Activated CD8-positive, alpha-beta T cell treated with anti-CD3 and anti-CD28 coated beads for 36 hours (primary cell): ENCODE measurements at places on chromosomes 1 and 21. TPM values are rescaled to one million over a fixed set of nuclear protein-coding genes. Genes with fewer than 3 reads are reported as not detected.

Gene SH2D2A
- 315 TPM for total RNA-seq

Gene WNT3A
- not detected for total RNA-seq

Gene SLAMF7
- 90.0 TPM for total RNA-seq

Gene FCRL1
- total RNA-seq = not detected

Gene E2F2
- total RNA-seq = 25.3 TPM

Gene NUDT4B
- not detected for total RNA-seq

Gene ST6GALNAC3
- total RNA-seq = 2.7 TPM

Gene ANKRD65
- not detected for total RNA-seq

Gene L1TD1
- not detected for total RNA-seq

Gene CCDC17
- total RNA-seq = 1.9 TPM

Gene AK5
- total RNA-seq = 4.6 TPM

- DNase-seq = no peak
Observed at GRCh38 chr1:93702828-93703183, 21.2 kb upstream of the BCAR3 start.

DNA sequence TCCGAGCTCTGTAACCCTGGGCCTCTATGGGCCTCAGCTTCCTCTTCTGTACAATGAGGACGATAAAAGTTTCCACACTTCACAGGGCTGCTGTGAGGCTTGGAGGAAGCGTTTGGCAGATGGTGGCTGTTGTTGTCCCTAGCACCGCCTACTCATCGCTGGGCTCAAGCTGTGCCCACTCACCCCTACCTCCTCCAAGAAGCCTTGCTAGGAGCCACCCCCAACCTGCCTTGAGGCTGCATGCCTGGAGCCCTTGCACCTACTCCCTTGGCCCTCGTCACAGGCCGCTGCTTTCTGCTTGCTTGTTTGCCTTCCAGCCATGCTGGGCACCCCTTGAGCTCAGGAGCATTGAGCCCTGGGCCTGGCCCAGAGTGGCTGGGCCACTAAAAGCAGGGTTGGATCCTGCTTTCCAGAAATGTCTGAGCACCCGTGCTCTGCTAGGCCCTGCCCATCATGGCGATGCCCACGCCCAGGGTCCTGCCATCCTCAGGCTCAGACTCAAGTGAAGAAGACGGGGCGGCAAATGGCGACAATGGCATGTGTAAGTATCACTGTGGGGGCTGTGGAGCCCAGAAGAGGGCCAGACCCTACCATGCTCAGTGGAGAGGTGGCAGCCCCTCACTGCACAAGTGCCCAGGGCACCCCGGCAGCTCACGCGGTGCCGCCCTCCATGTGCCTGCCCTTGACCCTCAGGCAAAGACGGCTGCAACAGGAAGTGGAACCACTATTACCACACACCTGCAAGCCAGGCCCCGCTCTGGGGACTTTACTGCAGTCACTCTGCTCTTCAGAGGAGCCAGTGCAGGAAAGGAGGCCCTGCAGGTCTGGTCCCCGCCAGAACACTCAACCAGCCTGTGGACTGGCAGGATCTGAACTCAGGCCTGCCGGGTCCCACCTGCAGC lies 9.5 kb downstream of the SH3BGRL3 start:
- peak; percentile 80 for DNase-seq

DNA sequence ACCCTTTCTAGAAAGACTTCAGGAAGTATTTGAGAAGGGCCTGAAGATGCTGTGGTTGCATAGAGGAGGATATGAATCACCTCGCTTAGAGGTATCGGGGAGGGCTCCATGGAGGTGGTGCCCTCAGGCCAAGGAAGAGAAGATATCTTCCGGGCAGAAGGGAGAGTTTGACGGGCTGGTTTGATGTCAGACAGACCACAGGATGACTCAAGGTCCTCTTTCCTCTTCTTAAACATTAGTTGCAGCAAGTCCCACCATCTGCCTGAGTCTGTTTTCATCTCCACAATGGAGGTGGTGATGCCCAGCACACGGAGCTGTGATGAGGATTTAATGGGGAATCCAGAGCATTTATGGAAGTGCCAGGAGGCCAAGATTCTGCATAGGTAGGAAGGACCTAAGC lies 25.1 kb upstream of the RUNX3 start:
- peak; percentile 92 for DNase-seq

DNA sequence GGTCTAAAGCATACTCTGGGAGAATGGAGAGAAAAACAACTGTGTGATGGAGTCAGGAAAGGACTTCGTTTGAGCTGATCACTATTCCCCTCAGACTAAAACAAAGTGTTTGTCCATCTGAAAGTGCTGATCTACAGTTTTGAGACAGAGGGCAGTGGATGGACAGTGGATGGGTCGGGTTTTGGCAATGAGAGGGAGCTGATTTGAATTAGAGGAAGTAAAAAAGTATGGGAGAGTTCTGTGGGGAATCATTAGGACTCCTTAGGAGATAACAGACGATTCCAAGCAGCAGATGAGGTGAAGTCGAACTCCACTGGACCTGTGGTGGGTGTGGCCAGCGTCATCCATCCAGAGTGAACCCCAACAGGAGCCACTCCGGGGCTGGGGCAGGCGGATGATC lies 62.3 kb downstream of the PTGS2 start:
- no peak for DNase-seq

- peak; percentile 85 for DNase-seq
Observed at GRCh38 chr1:83860490-83861221, 138.3 kb downstream of the TTLL7 start.

- no peak for DNase-seq
Observed at GRCh38 chr1:176878750-176879536, 285.6 kb downstream of the ASTN1 start.

- DNase-seq = no peak
Observed at GRCh38 chr1:27789540-27790041, 16.6 kb downstream of the STX12 start.

DNA sequence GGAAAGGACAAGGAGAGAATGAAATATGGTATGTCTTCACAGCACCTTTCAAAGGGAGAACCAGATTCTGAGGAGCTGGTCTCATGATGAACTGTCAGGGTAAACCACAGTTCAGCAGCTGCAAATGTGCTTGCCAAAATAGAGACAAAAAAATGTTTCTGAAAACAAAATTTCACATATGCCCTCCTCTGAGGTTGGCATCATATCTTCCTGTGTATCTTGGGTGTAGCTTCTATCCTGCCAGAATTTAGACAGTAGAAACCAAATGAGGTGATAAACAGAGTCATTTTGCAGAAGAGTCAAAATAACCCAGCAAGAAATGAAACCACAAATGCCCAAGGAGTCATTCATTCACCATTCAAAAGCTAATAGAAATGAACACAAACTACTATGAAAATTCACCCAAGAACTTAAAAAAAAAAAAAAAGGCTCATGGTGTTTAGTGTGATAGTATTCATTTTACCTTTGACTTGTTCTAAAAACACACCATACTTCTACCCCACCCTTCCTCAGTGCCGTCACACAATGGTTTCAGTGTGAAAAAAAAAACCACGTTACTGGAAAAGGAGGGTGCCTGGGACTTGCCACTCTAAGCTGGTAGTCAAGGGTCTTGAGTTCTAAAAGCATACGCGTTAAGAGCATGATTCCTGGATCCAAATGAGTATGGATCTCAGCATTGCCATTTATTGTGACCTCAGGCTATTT lies 18.5 kb downstream of the SELL start:
- peak; percentile 71 for DNase-seq

- DNase-seq = no peak
Observed at GRCh38 chr1:235724730-235725129, 75.1 kb upstream of the GNG4 start.

DNA sequence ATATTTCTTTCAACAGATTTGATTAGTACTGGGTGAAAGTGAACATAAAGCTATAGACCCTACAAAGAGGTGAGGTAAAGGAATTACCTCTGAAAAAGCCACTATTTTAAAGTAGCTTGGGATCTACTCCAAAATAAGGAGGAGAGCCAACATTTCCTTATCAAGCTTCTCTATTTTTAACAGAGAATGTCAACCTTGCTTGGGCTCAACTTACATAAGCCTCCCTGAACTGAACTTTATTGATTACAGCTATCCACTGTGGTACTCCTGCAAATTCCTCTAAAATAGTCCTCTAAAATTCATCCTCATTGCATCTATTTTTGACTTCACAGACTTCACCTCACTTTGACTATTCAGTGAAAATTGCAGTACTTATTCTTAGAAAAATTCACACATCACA lies 10.3 kb downstream of the ZNHIT6 start:
- DNase-seq = no peak

DNA sequence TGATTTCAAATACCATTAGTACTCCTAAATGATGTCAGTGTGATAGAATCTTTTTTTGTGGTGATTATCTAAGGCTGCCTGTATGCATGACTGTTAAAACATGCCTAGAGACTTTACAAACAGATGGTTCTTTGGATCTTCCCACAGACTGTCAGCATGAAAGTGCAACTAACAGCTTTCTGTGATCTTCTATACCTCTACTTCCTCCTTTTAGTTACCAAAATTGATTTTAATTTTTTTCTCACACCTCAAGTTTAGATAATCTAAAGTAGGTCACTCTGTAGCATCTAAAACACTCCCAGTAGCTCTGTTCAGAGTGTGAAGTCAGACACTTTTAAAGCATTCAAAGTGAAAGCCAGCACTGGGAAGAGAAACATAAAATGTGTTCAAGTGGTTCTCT lies 534.5 kb downstream of the PTPRC start:
- peak; percentile 30 for DNase-seq

DNA sequence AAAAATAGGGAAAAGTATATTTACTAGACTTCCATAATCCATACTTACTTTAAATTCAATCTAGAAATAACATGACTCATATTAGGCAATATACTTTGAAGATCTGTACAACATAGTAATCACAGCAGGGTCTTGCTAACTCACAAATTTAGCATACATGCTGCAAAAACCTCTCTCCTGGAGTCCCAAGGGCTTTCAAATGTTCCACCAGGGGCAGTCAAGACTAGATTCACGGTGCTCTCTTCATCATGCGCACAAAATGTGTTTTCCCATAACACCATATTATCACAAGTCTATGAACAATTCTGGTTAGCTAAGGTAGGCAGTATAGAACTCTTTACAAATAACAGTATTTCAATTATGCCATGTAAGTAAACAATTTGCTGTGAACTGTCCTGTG lies 45.8 kb downstream of the SSX2IP start:
- DNase-seq = no peak

DNA sequence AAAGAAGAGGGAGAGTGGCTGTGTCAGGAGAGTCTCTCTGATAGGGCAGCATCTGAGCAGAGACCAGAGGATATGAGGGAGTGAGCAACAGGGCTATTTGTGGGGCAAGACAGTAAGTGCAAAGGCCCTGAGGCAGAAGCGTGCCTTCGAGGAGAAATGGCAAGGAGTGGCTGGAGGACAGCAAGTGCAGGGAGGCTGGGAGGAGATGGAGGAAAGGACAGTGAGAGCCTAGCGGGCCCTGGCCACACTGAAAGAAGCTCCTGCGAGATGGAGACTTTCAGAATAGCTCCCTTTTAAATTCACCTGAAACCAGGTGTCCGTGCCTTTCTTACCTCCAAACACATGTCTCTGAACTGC lies 25.2 kb downstream of the EXOC8 start:
- no peak for DNase-seq

GRCh38 chr1:18950401-18951026 lies 6.0 kb downstream of the IFFO2 start:
- peak; percentile 40 for DNase-seq

DNA sequence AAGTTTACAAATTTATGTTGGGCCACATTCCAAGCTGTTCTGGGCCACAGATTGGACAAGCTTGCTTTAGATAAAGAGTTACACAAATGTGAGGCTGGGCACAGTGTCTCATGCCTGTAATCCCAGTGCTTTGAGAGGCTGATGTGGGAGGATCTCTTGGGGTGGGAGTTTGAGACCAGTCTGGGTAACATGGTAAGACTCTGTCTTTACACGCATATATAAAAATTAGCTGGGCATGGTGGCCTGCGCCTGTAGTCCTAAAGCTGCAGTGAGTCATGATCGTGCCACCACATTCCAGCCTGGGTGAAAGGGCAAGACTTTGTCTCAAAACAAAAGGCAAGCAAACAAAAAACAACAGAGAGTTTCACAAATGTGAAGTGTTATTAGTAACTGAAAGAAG lies 5.9 kb upstream of the VCAM1 start:
- peak; percentile 31 for DNase-seq

DNA sequence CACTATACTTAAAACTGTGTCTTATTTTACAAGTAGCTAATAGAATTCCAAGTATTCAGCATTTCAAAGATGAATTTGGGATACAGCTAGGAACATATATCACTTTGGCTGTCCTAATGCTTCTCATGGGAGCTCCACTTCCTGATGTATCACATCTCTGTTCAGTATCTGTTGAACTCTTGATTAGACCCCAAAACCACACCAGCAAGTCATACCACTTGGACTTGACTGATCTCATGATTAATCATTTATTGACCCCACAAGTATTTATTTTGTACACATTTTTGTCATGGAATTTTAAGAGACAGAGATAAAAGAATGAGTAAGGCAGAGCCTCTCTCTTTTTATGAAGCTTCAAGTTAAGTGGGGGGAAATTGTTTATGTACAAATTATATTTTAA lies 30.0 kb downstream of the TMPRSS15 start:
- DNase-seq = no peak

- DNase-seq = no peak
Observed at GRCh38 chr21:36388835-36389234, 3.6 kb downstream of the CHAF1B start.

DNA sequence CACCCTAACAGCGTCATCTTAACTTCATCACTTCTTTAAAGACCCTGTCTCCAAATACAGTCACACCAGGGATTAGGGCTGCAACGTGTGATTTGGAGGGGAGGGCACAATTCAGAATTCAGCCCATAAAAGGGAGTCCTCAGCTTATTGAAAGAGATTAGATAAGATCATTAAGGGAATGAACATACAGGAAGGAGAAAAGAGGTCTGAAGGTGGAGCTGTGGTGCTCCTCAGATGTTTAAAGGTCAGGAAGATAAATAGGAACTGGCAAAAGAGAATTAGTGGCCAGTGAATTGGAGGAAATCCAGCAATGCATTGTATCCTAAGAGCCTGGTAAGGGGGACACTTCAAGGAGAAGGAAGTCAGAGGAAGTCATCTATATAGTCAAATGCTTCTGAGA lies 113.5 kb downstream of the PROX1 start:
- DNase-seq = no peak

DNA sequence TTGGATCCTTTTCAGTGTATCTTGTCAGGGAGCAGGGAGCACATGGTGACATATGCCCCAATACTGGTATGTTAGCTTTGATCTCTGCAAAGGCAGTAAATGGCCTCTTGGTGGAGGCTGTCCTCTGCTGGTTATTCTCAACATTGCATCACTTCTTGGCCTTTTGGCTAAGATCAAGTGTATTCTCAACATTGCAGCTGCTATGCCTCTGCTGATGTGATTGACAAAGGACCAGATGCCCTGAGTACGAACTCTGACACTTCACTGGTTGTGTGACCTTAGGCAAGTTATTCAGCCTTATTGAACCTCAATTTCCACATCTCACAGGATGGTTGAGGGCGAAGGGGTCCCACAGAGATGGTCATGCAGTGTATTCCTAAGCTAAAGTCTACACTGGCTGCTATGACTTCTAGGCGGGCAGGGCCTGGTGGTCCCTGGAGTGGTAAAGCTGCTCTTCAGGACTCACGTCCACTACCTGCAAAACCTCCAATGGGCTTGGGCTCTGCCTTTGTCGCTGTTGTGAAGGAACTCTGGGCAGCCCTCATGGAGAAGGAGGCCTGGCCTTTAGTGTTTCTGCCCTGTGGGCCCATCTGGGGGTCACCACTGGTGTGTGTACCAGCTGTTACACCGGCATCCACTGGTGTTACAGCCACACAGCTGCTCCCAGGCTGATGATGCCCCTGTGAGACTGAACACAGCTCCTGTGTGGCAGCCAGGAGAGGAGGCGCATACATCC lies 64.8 kb downstream of the DNTTIP2 start:
- DNase-seq = peak; percentile 69
